AG04450 (cell line): ENCODE measurements at places on chromosomes 1 and 21. TPM values are rescaled to one million over a fixed set of nuclear protein-coding genes. Genes with fewer than 3 reads are reported as not detected.

PEAR1 gene
- 14.9 and 16.1 TPM in 2 replicates for polyA plus RNA-seq

DNA sequence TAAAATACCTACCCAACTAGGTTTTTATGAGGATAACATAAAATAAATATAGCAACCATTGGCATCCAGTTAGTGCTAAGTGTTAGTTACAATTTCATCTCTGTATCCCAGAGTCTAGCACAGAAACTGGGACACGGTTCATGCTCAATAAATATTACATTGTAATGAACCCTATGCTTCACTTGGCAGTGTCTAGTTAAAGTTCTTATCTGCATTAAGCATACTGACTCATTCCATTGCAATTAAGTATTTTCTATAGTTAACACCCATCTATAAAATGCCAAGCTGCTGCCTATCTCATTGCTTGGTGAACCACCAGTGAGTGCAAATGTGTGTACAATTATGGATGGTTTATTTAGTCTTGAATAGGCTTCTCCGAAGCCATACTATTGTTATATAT is 15.2 kb downstream of the CHML start:
- no peak for DNase-seq

DNA sequence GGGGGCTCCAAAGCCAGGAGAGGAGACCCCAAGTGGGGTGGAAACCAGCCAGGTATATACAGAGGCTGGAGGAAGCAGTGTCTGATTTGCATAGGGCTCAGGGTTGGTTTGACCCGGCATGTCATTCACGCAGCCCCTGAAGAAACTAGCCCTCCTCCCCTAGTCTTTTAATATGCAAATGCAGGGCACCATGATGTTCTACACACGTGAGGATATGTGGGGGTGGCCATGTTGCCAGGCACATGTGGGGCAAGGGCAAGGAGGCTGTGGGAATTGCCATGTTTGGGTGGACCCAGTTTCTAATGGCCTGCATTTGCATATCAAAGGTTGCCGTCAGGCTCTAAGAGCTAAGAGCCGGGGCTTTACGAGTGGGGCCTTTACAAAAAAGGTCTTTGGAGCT is 12.0 kb upstream of the RHOU start:
- no peak for DNase-seq

GRCh38 chr1:16138772-16139221 is 17.1 kb downstream of the EPHA2 start:
- no peak for DNase-seq

GRCh38 chr1:201149400-201149799 is 4.9 kb downstream of the TMEM9 start:
- no peak for DNase-seq

DNA sequence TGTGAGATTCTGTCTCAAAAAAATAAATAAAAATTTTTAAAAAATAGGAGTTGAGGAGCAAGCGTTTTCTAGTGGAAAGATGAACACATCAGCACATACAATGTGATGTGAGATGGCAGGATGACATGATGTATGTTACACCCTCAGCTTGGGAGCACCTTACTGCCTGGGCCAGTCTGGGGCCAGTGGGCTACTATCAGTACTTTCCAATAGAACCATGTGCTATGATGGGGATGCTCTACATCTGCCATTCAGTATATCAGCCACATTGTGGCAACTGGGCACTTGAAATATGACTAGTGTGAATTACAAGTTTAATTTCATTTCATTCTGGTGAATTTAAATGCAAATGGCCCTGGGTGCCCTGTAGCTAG is 156.0 kb downstream of the PGBD5 start:
- DNase-seq: no peak

GRCh38 chr1:35923791-35924221 is 7.1 kb upstream of the AGO3 start:
- no peak for DNase-seq

DNA sequence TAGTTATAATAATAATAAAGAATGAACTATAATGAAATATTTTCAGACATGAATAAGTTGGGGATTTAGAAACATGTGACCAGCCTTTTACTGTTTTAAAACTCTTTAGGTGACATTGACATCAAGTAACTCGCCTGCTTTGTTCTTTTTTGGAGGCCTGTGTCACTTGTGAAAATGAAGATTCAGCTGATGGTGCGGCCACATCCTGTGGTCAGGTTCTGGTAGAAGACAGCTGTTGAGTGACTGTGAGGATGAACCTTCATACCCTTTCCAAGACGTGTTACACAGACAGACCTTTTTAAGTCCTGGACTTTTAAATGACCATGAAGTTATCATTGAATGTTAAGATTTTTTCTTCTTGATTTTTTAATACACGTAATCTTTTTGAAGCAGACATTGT is 10.3 kb downstream of the UTS2 start:
- DNase-seq: no peak
